Lower lobe of right lung (tissue), 2 donors: ENCODE measurements at places on chromosomes 11 and 22. TPM values are rescaled to one million over a fixed set of nuclear protein-coding genes. Genes with fewer than 3 reads are reported as not detected.

GRCh38 chr11:111604392-111605009, 2.3 kb downstream of the SIK2 start:
- H3K4me1 ChIP-seq, result peaks cover 44% of the 10 kb centered on the region
- DNase-seq, result no peak
- H3K36me3 ChIP-seq, result no peaks in the 10 kb centered on the region
- no peaks in the 10 kb centered on the region for H3K27me3 ChIP-seq
- peak overlapping the region; percentile 87 for H3K4me3 ChIP-seq

DNA sequence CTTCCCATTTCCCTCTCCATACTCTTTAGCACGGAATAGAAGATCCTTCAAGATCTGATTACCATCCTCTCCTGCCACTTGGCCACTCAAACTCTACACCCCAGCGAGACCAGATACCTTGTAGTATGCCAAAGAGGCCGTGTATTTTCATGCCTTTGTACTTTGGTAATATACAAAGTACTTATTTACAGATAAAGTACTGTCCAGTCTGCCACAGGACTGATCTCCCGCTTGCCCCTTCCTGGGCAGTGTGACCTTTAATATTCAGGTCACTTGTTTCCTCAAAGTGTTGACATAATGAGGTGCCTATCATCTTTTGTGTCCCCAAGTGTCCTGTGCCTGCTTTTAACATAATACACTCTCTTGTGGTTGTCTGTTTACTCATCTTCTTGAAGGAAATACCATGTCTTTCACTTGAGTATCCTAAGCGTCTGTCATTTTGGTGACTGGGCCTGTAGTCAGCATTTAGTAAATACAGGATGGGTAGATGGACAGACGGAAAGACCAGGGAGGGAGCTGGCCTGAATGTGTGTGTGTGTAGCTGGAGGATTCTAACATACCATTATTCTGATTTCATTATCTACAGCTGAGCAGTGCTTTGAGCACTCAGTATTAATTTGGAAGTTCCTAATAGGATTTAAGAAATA, 137.4 kb downstream of the NAV2 start:
- H3K4me3 ChIP-seq, result no peak overlapping the region
- no peak overlapping the region for H3K27ac ChIP-seq
- peaks cover 5% of the 10 kb centered on the region for H3K4me1 ChIP-seq

GRCh38 chr11:122210367-122210997, 94.5 kb upstream of the BLID start:
- H3K36me3 ChIP-seq, result no peaks in the 10 kb centered on the region
- DNase-seq, result no peak
- peaks cover 37% of the 10 kb centered on the region for H3K4me1 ChIP-seq

The GAL3ST1 gene
- 1.7 TPM for total RNA-seq

The SMTNL1 gene
- total RNA-seq, result not detected

The LMF2 gene
- 58.8 TPM for total RNA-seq

GRCh38 chr11:132977241-132977640, 555.1 kb downstream of the OPCML start:
- H3K36me3 ChIP-seq, result no peaks in the 10 kb centered on the region
- H3K27me3 ChIP-seq, result peaks cover 3% of the 10 kb centered on the region
- no peak overlapping the region for H3K4me3 ChIP-seq
- H3K27ac ChIP-seq, result no peak overlapping the region
- no peak for DNase-seq

DNA sequence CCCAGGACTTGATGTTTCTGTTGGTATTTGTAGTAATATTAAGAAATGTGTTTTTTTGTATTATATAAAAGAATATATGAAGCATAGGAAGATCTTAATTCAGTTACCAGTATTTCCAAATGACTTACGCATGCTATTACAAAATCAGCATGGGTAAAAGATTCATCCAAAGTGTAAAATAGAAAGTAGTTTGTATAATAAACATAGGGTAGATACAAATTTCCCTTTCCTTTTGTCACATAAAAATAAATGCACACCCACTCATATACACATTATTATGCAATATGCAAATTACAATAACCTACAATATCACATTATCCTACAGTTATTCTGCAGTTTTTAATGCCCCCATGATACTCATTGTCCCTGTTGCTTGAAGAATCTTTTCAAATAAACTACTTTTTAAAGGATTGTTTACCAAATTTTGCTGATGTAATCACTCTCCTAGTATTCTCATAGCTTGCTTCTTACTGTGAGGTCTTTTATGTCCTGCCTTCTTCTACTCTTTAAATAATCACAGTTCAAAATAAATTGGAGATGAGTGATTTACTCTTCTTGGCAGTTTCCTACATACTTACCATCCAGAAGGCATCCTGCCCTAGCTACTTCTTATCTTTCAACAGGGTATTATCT, 244.0 kb downstream of the CASP12 start:
- no peaks in the 10 kb centered on the region for H3K27me3 ChIP-seq
- no peak overlapping the region for H3K4me3 ChIP-seq
- no peak for DNase-seq
- no peaks in the 10 kb centered on the region for H3K36me3 ChIP-seq
- H3K27ac ChIP-seq, result no peak overlapping the region

GRCh38 chr22:33561149-33561807, 359.0 kb downstream of the LARGE1 start:
- H3K4me1 ChIP-seq, result no peaks in the 10 kb centered on the region
- H3K27me3 ChIP-seq, result no peaks in the 10 kb centered on the region
- no peaks in the 10 kb centered on the region for H3K36me3 ChIP-seq
- no peak for DNase-seq
- H3K4me3 ChIP-seq, result no peak overlapping the region

- H3K4me3 ChIP-seq, result no peak overlapping the region
- no peaks in the 10 kb centered on the region for H3K4me1 ChIP-seq
- peaks cover 18% of the 10 kb centered on the region for H3K27me3 ChIP-seq
Observed at GRCh38 chr11:45444796-45445195, 158.7 kb upstream of the SYT13 start.

DNA sequence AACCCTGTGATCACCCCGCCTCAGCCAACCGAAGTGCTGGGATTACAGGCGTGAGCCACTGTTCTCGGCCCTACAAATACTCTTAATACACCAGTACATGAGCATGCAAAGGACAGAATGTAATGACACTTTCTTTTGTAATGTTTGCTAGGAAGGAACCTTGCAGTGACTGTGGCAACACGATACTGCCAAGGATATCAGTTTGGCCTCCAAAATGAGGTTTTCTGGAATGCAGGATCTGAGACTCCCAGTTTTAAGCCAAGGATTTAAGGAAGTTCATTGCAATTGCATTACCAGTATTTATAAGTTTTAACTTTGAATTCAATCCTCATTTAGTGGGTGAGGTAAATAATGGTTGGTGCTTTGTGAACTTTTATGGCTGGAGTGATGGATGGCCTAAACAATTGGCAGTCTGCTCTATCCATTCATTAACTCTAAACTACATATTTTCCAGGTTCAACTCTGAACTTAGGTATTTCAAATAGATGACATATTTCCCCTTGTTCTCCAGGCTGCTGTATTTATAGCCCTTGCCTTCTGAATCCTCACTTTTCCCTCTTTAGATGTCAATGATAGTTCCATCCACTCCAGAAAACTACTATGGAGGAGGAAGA, 330.3 kb downstream of the C11orf87 start:
- H3K4me1 ChIP-seq, result no peaks in the 10 kb centered on the region
- no peak overlapping the region for H3K4me3 ChIP-seq
- H3K27me3 ChIP-seq, result no peaks in the 10 kb centered on the region
- no peak for DNase-seq

The GAL gene
- total RNA-seq, result not detected

DNA sequence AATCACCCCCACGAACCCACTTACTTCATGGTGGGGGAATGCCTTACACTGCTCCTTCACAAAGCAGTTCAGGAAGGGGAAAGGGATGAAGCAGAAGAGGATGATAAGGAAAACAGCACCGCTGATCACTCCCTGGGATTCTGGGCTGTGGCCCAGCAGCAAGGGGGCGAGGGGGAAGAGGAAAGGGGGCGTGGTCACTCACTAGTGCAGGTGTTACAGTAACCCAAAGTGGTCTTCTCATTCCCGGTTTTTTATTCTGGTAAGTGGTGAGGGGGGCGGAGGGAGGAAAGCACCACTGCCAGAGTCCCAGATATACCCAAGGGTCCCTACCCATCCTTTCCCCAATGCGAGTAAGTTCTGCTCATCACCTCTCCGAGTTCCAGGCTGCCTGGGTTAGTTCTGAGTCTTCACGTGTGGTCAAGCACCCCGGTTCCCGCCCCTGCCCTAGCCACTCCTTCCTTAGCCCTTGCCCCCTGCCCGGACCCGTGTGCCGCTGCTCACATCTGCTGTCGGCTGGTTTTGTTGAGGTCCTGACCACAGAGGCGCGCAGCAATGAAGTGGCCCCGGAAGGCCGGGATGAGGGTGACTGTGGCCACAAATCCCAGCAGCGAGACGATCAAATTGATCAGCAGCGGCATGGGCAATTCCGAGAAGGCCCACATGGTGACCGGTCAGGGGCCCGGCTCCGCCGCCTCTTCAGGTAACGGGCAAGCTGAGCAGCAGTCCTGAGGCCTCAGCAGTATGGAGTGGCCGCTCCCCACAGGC, 477 bp downstream of the DPAGT1 start:
- DNase-seq, result no peak
- H3K4me3 ChIP-seq, result peak overlapping the region; percentile 95
- H3K4me1 ChIP-seq, result peaks cover 31% of the 10 kb centered on the region

DNA sequence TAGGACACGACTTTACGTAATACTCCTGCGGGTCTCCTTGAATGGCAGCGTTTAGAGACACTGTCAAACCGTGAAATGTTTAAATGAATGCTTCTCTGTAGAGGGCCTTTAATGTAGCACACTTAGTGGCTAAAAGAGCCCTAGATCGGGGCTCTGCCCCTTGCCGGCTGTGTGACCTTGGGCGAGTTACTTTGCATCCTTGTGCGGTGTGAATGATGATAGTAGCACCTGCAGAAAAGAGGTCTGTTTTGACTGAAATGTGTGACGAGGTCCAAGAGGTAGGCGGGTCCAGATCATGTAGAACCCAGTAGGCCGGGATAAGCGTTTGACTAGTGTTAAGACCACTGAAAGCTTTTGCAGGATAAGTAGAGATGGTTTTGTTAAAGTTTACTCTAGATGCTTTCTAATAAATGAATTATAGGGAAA, 866 bp downstream of the MED17 start:
- DNase-seq, result no peak
- peak overlapping the region; percentile 93 for H3K27ac ChIP-seq

The CCDC89 gene
- total RNA-seq, result 1.6 TPM

- H3K4me1 ChIP-seq, result no peaks in the 10 kb centered on the region
- no peak overlapping the region for H3K4me3 ChIP-seq
- DNase-seq, result no peak
- no peaks in the 10 kb centered on the region for H3K36me3 ChIP-seq
- H3K27me3 ChIP-seq, result no peaks in the 10 kb centered on the region
Observed at GRCh38 chr11:110207123-110207522, 89.3 kb downstream of the RDX start.

The LAMTOR1 gene
- 96.0 TPM for total RNA-seq

GRCh38 chr11:5476186-5476819, 12.2 kb upstream of the OR52D1 start:
- H3K4me3 ChIP-seq, result no peak overlapping the region
- H3K4me1 ChIP-seq, result no peaks in the 10 kb centered on the region
- no peak for DNase-seq
- H3K27ac ChIP-seq, result no peak overlapping the region

DNA sequence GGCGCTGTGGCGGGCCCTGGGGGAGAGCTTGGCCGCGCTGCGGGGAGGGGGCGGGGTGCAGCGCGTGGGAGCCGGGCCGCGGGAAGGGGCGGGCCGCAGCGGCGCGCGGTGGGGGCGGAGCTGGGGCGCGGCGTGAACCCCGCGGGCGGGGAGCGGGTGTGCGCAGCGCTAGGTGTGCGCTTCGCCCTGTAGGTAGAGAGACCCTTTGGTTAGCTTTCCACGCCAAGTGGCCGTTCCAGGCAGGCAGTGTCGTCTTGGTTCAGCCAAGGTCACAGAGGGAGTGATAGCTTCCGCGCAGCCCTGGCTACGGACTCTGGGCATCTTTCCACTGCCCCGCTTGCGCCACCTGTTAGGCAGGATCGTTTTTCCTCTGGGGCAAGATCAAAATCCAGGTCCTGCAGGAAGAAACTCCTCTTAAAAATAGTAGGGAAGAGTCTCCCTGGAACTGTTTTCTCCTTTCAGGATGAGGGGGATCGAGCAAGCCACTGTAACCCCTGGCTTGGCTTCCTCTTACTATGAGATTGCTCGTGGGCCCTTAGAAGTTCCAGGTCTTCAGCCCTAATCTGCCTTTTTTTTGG, 434 bp downstream of the BANF1 start:
- peaks cover 24% of the 10 kb centered on the region for H3K4me1 ChIP-seq
- DNase-seq, result peak; percentile 73
- peak overlapping the region; percentile 89 for H3K27ac ChIP-seq
- peak overlapping the region; percentile 79 for H3K4me3 ChIP-seq

The OR9G1 gene
- not detected for total RNA-seq

DNA sequence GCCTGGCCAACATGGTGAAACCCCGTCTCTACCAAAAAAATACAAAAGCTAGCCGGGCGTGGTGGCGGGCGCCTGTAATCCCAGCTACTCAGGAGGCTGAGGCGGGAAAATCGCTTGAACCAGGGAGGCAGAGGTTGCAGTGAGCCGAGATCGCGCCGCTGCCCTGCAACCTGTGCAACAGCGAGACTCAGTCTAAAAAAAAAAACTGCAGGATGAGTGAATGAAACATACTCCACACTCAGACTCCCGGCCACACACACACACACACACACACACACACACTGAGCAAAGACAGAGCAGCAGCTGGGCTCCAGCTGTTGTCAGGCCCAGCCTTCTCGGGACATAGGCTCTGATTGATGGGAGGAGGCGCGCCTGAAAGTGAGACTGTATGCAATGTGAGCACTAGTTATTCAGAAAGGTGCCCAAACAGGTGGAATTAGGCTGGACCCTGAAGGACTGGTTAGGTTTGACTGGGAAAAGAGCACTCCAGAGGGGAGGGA, 1.5 kb upstream of the PLEKHA7 start:
- DNase-seq, result no peak
- peaks cover 18% of the 10 kb centered on the region for H3K4me1 ChIP-seq
- no peaks in the 10 kb centered on the region for H3K36me3 ChIP-seq
- no peak overlapping the region for H3K4me3 ChIP-seq
- peaks cover 19% of the 10 kb centered on the region for H3K27me3 ChIP-seq
- no peak overlapping the region for H3K27ac ChIP-seq

The ARL14EP gene
- 21.9 TPM for total RNA-seq

- H3K27me3 ChIP-seq, result no peaks in the 10 kb centered on the region
- peaks cover 42% of the 10 kb centered on the region for H3K4me1 ChIP-seq
- no peak for DNase-seq
- peak overlapping the region; percentile 13 for H3K27ac ChIP-seq
- H3K4me3 ChIP-seq, result no peak overlapping the region
Observed at GRCh38 chr22:28792491-28793383, 7.6 kb downstream of the XBP1 start.
